ENCODE measurements at places on chromosomes 4 and X.

- DNase-seq: no peak
These were observed 95.6 kb downstream of the STOX2 start for GRCh38 chr4:184000457-184001396.

- DNase-seq: no peak
These were observed 99.9 kb upstream of the ADRA2C start for GRCh38 chr4:3666263-3666662.

GRCh38 chr4:104967034-104967401 lies 179.7 kb upstream of the TET2 start:
- DNase-seq: no peak

DNA sequence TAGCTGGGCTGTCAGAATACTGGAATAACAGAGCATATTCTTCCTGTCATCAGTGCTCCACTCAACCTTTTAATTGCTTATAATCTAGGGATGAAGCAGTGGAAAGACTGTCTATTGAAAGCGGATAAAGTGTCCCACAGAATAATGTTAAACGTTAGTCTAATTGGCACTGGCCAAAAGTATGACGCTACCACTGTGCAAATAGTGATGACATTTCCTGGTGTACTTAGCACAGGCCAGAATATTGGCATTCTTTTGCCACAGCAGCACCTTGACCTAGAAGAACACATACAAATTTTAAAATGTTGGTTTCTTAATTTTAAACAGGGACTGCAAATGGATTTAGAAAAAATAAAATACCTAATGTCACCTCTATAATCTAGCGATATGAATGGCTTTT lies 635.2 kb upstream of the SPANXN1 start:
- DNase-seq: no peak

DNA sequence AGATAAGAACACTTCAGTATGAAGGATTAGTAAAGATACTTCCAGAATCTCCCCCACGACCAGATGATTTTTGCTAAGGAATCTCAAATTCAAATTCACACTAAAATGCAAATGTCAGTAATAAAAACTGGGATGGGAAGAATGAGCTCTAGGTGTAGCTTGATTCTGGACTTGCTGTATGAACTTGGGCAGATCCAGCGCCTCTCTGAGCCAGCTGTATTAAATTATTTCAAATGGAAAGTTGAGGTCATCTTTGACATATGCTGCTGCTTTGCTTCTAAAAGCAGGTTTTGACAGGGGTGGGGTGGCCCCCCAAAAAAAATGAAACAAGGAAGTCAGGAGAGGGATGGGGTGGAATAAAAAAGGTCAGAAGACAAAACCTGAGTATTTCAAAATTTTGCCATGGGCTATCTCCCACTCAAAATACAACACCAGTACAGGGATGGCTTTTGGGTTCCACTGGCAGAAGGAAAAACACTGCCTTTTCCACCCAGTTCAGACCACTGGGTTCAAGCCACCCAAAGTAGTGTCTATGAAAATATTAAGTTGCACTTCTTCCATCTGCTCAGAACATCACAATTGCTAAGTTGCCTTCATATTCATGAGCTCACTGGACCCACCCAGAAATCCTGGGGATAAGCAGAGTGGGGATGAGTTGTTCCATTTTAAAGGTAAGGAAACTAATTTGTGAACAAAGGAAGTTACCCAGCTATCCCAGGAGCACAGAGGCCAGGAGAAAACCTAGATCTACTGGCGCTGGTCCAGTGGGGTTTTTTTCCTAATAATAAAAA lies 47.7 kb downstream of the ARHGEF9 start:
- DNase-seq: no peak

DNA sequence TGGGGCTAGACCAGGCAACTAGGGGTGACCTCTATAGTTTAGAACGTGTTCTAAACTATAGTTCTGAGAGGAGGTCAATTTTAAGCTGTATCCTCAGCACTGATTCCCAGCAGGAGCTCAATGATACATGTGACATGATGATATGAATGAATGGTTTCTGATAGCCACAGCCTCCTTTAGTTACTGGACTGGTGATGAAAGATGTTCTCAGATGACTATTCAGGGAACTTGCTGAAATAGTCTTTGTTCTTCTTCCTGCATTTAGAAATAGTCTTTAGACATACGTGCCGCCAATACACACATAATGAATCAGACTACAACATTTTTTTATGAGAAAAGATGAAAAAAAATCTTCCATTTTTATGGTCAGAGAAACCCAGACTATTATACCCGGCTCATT lies 116.3 kb upstream of the TMEM150C start:
- no peak for DNase-seq

DNA sequence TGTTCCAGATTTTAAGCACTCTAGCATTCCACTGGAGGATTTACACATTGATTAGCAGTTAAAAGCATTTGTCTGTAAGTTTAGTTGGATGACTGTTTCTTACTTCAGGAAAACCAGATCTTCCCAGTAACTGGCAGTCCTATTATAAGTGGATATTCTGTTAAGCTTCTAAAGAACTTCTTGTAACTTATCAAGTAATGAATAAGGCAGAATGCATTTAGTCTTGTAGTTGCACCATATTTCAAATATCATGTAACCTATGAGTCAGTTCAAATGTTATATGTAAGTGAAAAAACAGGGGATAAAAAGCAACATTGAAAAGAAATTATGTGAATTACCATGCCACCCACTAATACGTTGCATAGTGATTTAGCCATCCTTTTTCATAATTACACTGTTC lies 30.2 kb upstream of the TENM3 start:
- DNase-seq: no peak

DNA sequence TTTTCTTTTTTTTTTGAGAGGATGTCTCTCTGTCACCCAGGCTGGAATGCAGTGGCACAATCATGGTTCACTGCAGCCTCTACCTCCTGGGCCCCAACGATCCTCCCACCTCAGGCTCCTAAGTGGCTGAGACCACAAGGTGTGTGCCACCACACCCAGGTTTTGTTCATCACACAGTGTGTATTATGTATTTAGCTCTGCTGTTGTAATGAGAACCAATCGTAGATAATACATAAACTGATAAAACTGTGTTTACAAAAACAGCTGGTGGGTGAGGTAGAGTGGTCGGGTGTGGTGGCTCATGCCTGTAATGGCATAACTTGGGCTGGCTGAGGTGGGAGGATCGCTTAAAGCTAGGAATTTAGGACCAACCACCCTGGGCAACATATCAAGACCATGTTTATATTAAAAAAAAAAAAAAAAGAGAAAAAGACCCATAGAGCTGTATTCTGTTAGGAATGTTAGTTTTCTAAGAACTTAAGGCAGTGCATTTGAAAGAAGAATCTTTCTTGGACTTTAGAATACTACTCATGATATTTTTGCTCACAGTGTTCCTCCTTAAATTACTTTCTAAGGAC lies 34.9 kb downstream of the POLR2B start:
- DNase-seq: no peak

GRCh38 chr4:184680698-184681097 lies 31.2 kb downstream of the PRIMPOL start:
- no peak for DNase-seq

GRCh38 chr4:29375716-29376115 lies 1344.5 kb upstream of the PCDH7 start:
- DNase-seq: no peak

DNA sequence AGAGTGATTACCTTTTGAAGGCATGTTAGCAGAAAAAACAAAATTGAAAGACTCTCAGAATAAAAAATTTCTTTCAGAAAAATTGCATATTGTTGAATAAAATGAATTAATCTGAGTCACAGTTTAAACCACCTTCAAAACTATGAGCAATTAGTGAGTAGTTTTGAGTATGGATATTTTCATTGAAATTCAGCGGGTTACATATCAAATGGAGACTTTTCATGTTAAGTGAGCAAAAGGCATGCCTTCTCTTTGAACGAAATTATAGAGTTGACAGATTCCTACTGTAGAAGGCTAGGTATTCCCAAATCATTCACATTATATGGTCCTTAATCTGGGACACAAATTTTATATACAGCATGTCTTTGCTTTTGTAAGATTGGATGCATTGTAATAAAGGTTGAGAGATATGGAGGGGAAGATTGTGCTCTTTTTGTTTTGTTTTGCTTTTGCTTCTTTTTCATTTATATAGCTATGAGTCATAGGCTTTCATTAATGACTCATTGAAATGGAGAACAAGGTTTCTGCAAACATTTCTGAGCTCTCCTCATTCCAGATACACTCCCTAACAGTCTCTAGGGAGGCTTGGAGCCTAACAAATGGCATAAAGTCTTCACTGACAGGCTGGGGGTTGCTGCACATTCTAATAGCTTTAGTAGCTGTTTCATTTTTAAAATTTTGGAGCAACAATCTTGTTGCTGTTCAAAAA lies 21.6 kb downstream of the PCDH18 start:
- DNase-seq: no peak

DNA sequence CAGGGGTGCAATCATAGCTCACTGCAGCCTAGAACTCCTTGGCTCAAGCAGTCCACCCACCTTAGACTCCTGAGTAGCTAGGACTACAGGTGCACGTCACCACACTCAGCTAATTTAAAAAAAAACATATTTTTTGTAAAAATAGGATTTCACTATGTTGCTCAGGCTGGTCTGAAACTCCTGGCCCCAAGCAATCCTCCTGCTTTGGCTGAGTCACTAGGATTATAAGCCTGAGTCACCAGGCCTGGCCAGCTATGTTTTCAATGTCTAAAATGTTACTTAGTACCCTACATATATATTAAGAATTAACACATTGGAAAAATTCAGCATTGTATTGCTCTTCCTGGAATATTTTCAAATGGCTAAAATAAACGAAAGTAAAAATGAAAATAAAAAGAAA lies 37.5 kb downstream of the PNPLA4 start:
- no peak for DNase-seq

DNA sequence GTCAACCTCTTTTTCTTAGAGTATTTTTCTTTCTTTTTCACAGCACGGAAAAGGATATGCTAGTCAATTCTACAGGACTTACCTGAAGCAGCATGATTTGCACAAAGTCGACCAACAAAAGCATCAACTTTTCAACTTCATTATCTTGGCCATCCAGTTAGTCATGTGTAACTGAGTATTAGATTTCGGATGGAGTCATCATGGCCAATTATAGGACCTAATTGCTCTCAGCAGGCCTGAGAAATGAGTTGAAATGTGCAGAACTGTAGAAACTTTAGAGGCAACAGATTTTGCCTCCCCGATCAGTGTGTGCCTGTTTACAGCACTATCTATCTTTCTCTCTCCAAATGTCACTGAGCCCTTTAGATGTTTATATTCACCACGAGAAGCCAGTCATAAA lies 41.0 kb downstream of the PCDH10 start:
- DNase-seq: no peak

DNA sequence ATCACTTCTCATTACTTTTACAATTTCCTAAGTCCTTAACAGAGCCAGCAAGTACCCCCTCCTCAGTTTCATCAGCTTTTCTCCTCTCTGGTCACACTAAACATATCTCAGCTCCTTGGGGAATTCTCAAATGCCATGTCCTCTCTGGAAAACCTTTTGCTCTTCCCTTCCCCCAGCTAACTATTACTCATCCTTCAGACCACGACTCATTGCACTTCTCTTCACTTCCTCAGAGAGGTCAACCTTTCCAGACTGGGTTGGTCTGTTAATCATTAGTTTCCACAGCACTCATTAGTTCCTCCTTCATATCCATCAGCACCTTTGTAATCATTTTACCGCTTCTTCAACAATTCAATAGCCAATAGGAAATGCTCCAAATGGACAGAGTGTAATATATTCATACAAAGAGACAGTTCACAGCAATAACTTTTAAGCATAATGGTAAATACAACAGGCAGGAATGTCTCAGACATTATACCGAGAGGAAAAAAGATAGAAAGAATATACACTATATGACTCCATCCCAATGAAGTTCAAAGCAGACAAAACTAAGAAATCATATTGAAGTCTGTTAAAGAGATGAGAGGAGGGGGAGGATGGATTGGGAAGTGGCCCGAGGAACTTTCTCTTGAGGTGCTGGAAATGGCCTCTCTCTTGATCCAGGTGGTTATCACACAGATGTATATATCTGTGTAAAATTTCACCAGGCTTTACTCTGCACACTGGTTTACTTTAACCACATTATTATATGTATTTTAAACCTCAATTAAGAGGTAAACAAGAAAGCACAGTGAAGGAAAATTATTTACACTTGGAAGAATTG lies 39.6 kb downstream of the DDX60L start:
- no peak for DNase-seq

DNA sequence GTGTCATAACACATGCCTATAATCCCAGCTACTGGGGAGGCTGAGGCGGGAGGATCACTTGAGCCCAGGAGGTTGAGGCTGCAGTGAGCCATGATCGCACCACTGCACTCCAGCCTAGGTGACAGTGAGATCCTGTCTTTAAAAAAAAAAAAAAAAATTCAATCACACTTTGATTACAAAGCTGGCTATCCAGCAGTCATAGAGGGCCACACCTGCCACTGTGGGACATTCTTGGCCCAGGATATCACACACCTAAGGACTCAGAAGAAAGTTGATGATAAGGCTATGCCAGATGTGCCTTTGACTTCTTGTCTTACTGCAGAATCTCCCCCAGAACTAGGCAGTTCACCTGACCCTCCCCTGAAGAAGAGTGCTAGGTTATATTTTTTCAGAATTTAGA lies 122.5 kb upstream of the GALNT7 start:
- no peak for DNase-seq

DNA sequence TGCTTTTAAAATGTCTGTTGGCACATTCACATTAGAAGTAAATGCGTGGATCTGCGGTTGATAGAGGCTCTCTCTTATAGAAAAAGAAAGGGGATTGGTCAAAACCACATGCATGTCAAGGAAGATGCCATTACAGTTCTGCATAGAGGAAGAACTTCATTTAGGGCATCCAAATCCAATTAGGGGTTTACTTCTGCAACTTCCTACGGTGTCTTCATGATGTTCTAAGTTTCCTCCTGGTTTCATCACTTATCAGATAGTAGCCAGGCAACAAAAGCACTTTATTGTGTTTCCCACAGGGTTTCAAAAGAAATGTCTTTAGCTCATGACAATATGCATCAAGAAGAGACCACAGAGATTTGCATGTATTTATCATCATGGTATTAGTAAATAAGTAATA lies 136.0 kb upstream of the HPGD start:
- no peak for DNase-seq

GRCh38 chr4:138655985-138656384 lies 359.6 kb upstream of the NOCT start:
- no peak for DNase-seq

- DNase-seq: no peak
These were observed 38.8 kb downstream of the CLCN3 start for GRCh38 chr4:169658975-169659715.

DNA sequence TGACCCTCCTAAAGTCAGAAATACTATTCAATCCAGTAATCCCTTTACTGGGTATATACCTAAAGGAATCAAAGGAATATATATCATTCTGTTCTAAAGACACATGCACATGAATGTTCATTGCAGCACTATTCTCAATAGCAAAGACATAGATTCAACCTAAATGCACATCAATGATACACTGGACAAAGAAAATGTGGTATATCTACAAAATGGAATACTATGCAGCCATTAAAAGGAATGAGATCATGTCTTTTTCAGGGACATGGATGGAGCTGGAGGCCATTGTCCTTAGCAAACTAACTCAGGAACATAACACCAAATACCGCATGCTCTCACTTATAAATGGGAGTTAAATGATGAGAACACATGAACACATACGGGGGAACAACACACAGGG lies 306.0 kb upstream of the EPHA5 start:
- no peak for DNase-seq
